Cerebellar cortex (tissue), 1 donor: ENCODE measurements at places on chromosomes 2 and 18.

DNA sequence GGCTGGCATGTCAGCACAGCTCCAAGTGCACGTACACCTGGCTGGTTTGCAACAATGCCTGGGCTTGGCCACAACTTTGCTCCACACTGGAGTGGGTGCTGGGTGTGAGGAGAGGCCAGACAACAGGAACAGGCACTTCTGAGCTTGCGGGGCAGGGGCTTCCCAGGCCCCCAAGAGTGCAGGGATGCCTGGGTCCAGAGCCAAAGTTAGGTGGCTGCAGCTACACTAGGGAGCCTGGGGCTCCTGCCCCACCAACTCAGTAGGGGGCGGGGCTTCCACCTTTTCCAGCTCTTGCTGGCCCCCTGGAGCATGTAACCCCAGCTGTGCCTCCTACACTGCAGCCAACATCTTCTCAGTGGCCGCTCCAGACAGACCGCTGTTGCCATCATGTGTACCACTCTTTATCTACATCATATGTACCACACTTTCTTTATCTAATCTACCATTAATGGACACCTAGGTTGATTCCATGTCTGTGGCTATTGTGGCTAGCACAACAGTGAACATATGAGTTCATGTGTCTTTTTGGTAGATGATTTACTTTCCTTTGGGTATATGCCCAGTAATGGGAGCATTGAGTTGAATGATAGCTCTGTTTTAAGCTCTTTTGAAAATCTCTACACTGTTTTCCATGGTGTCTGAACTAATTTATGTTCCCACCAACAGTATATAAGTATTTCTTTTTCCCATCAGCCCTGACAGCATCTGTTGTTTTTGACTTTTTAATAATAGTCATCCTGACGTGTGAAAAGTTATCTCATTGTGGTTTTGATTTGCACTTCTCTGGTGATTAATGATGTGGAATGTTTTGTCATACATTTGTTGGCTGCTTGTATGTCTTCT, 87.9 kb downstream of the ZNF804A start:
- DNase-seq = no peak

- no peak for DNase-seq
These were observed 318.1 kb downstream of the TRIB2 start for GRCh38 chr2:13034861-13035260.

DNA sequence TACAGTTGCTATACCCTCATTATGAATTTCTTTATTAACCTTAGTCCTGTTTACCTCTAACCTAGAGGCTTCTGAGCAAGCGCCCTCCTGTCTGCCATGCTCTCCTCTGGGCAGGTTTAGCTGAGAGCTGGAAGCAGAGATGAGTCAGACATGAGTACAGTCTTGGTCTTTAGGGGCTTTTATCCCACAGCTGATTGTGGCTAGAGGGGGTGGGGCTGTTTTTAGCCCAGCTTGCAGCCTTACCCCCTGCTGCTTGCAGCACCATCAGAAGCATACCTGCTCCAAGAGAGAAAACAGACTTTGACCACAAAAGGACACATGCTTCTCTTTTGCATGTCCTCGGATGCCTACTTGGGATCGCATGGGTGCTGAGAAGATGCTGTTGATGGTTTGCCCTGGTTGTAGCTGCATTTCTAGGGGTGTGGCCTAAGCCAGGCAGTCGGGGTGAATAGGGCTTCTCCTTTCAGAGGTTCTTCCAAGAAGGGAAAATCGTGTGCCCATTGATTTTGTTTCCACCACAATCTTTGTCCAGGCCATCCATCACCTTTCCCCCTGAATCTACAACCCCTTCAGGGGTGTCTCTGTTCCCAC, 115.0 kb upstream of the LGALSL start:
- DNase-seq = no peak

GRCh38 chr2:126568734-126569133, 87.2 kb upstream of the GYPC start:
- no peak for DNase-seq

DNA sequence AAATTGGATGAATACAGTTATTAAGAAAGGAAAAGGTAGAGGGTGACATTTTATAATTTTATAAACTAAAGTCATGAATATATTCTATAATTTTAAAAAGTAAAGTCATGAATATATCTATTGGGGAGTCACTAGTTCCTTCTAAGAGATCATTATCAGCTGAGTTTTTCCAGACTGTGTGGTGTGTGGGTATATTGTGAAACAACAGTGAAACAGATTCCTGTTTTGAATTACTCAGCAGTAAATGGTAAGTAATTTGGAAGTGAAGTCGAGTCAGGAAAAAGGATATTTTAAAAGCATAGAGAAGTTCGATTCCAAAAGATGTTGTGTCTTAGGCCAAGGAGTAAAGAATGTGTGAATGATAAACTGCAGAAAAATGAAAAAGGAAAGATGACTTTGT, 1018.2 kb upstream of the NXPH2 start:
- DNase-seq = no peak

DNA sequence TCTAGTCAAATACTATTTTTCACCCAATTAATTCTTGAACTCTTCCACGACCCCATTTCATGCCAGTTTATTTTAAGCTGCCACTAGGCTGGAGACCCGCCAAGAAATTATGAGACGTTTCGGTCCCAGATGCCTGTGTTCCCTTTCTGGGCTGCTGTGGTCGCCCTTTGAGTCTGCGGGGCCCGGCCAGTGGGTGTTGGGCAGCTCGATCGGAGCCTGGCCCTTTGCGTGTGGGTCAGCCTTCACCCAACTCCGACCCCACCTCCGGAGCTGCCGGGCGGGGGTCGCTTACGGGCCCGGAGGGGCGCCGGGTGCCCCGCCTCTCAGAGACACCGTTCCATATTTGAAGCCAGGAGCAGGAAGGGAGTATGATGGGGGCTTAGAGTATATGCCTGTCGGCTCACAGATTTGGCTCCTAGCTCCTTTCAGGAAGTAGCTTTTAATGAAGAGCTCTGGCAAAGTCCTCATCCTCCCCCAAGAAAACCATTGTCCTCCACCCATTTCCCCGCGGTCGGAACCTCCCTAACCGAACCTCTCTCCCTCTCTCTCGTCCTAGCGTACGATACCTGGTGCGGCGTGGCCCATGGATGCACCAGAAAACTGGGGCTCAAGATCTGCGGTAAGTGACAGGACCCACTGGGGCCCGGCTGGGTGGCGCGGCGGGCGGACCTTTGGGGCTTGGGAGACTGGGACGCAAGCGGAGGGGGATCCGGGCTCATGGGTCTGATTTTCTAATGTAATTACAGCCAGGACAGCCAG, 5.0 kb downstream of the GAD1 start:
- no peak for DNase-seq

GRCh38 chr2:65294701-65295100, 67.1 kb downstream of the ACTR2 start:
- DNase-seq = no peak

GRCh38 chr2:18238209-18238608, 322.2 kb downstream of the RDH14 start:
- DNase-seq = no peak

DNA sequence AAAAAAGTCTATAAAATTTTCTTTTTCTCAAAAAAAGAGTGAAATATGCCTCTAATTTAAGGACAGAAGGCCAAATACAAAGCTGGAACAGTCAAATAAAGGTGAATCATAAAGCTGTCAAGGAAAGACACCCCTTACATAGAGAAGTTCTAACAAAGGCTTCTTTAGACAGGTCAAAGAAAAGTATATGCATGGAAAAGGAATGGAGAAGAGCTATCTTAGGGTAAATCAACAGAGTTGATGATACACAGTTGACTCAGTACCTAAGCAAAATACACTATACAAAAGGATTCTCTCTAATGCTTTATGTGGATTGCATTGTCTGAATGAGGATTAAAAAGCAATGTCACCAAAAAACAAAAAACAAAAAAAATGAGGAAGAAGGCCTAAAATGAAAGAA, 214.8 kb downstream of the TXNL1 start:
- DNase-seq = no peak

GRCh38 chr2:71727562-71727961, 274.2 kb downstream of the DYSF start:
- DNase-seq = no peak

GRCh38 chr18:23956483-23956882, 58.1 kb upstream of the TTC39C start:
- DNase-seq = no peak

DNA sequence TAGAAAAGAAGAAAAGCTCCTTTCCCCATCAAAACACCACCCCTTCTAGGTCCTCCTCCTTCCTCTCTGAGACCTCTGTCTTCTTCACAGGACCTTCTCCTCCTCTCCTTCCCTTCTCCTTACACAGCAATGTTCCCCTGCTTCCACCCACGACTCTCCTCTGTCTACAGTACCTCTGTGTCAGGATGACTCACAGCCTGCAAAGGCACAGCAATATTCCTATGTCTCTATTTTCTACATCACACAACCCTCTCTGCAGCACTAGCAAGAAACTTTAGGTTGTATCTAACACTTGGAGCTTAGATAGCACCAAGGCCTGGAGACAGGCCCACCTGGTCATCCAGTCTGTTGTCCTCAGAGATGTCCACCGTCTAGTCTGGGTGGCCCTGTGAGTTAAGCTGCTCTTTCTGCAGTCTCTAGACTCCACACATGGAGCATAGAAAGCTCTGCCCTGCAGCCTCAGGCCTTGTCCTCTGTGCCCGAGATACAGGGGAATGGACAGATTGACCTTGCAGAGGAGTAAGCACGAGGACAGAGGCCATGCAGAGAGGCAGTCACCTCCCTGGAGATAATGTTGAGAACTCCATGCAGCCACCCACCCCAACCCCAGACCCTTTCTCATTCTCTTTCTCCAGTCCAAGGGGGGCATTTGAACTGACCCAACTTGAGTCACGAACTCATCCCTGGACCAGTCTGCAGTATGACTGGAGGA, 212.0 kb downstream of the TNS1 start:
- no peak for DNase-seq

DNA sequence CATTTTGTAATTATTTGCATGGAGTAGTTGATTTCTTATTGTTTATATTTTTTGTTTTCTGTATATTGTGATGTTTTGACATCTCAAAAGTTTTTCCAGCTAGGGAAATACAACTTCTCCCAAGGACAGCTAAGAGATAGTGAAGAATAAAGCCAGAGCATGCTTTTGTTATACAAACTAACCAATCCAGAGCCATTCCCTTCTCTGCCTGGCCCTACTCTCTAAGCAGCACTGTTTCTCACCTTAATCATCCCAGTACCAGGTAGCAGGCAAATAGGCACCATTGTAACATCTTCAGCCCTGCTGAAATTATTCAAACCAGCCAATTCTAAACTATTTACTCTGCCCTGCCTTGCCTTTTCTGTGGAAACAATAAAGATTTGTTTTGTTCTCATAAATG, 1063.4 kb upstream of the CHAC2 start:
- no peak for DNase-seq

- no peak for DNase-seq
These were observed 11.6 kb downstream of the TTR start for GRCh38 chr18:31603315-31603714.

- no peak for DNase-seq
These were observed 98.6 kb downstream of the RAB3GAP1 start for GRCh38 chr2:135150725-135151124.

GRCh38 chr2:159904127-159904958, 106.3 kb upstream of the CD302 start:
- DNase-seq = no peak

DNA sequence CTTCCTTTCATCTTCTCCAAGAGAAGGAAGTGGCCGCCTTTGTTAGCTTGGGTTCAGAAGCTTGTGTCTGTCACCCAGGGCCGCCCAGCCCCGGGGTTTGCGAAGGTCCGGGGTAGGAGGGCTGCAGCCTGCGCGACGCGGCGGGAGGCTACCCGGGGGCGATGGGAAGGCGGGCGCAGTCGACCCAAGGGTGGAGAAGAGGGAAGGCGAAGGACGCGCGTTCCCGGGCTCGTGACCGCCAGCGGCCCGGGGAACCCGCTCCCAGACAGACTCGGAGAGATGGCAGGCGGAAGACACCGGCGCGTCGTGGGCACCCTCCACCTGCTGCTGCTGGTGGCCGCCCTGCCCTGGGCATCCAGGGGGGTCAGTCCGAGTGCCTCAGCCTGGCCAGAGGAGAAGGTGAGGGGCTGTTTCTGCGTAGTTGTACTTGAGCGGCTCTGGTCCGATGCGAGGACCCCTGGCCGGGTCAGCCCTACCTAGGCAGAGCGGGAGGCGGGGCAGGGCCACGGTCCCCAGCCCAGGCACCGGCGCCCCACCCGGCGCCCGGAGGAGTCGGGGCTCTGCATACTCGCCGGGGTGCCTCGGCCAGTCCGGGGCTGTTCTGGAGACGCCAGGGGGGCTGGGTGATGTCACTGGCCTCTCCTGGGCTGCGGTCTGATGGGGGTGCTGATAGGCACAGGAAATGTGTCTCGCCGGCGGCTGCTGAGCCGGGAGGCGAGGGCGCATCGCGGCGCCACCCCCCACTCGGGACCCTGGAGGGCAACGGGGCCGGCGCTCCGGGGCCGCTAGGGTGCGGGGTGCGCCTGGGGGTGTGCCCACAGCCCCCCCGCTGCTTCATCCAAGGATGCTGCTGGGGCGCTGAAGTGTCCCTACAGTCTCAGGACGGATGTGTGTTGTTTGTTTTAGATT, at the start of gene QPCT:
Gene QPCT (plus strand): TSS at position 178 of the 909 bp plus-strand sequence. CDS start 102 bp downstream, at position 280.
- no peak for DNase-seq

- no peak for DNase-seq
These were observed 127.9 kb upstream of the SEC11C start for GRCh38 chr18:59011786-59012185.

DNA sequence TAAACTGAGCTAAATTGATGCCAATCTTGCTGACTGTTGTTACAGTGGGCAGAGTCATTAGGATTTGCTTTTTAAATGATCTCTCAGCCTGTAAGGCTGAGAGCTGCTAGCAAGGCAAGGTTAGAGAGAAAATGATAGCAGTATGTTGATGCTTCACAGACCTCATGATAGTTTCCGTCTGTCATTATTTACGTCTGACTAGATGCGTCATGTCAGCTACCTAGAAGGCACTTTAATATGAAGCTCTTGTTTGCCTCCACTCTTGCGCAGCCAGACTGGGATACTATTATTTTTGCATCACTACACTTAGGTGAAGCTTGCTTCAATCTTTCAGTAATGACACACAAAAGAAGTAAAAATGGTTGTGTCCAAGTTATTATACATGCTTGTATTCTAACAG, 313.8 kb downstream of the LNPK start:
- no peak for DNase-seq

DNA sequence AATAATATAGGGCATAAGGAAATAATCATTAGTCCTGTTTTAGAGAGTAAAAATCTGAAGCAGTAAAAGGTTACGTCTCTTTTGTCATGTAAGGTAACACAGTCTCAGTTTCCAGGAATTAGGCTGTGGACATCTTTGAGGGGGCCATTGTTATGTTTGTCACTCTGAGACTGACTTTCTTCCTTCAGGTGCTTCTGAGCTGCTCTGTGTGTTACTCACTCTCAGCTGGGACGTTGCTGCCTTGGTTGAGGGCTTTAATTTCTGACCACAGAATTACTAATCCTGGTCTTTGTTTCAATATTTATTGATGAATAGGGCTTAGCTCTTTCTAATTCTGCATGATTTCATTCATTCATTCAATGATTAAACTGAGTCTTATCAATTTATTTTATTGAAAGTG, 55.9 kb upstream of the SLC38A11 start:
- DNase-seq = no peak
